Aorta (tissue), 5 donors: ENCODE measurements at places on chromosomes 3 and 15.

DNA sequence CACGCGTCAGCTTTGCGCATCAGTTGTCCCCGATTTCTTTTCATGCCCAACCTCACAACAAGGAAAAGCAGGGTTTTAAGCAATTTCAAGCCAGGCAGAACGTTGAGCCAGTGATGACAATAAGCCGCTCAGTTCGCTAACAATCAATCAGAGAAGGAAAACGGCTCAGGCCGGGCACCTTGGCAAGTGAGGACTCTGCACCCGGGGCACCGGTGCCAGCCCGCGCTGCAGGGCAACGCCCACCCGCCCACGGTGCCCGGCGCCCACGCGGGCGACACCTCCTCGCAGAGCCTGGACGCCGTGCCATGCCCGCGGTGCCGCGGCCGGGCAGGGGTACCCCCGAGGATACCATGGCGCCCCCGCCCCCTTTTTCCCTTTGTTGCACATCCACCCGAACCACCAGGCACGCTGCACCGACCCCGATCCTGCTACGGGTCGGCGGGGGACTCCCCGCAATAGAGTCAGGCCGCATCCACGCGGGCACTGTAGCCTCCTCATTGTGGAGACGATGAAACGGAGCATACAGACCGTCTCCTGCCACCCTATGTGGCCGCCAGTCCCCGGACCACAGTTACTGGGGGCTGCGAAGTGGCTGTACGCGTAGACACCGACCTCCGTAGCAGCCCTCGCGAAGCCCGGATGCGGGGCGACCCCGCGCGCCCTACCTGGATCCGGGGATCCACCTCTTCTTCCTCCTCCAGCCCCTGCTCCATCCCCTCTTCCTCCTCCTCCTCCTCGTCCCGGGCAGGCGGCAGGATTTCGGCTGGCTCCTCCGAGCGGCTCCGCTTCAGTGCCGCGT, 581 bp downstream of the SH3BP5 start:
- peak; percentile 84 for DNase-seq

DNA sequence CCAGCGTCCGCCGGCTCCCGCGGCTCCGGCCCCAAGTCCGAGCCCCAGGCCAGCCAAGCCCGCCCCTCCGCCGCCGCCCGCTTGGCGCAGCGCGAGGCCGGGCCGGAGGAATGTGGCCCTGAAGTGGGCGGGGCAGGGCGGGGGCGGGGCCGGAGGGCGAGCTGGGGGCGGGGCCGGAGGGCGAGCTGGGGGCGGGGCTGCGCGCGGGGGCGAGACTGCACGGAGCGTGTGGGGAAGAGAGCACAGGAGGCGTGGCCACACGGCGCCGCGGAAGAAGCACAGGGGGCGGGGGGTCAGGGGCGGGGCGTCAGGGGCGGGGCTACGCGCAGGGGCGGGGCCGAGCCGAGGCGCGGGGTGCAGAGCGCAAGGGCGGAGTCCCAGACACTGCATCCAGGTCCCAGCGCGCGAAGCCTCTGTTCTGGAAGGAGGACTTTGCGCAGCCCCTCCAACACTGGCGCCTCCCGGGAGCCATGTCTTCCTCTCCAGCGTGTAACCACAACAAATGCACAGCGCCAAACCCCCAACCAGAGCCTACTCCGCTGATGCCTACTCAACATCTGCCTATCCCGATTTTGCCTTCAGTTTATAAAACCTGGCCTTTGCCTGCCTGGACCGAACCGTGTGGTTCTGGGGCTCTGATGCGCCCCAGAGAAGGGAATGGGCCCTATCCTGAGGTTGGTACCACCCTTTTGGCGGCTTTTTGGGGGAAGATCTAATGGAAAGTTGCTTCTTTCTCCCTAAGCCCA, 105.5 kb downstream of the IQSEC1 start:
- peak; percentile 94 for DNase-seq

DNA sequence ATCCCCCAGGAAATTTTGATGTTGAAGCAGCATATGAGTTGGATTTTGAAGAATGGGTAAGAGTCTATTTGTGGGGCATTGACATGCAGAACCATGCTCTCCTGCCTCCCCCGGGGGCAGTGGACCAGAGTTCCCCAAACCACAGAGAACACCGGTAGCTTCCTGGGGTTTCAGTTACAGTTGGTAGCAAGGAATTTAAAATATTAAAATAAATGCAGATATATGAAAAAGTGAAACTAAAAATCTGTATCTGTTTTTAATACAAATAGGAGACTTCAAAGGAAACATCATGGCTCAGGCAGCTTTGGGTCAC, 37.4 kb downstream of the SLC9A9 start:
- no peak for DNase-seq

DNA sequence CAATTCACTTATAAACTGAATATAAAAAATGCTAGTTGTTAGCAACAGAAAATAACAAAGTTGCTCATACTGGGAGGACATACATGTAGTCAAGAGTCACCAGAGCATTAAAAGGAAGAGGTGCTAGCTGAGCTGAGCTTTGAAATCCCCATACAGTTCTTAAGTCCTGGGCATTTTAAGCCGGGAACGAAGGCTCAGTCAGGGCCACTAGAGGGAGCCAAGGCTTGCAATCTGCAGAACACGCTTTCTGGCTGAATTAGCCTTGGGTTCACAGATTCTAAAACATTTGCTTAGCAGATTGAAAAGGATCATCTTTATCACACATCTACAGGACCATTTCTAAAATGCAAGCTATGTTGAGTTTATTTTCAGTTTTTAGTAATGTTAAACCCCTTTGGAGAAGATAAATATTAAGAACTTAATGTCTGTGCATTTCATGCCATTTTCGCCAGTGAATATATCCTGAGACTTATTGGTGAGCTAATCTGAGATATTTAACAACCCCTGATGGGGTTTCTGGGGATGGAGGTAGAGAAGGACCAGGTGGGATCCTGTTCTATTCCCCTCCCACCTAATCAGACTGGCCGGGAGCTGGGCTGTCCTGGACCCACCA, 26.3 kb upstream of the MNS1 start:
- peak; percentile 74 for DNase-seq

GRCh38 chr3:82048711-82049110, 287.3 kb upstream of the GBE1 start:
- no peak for DNase-seq

DNA sequence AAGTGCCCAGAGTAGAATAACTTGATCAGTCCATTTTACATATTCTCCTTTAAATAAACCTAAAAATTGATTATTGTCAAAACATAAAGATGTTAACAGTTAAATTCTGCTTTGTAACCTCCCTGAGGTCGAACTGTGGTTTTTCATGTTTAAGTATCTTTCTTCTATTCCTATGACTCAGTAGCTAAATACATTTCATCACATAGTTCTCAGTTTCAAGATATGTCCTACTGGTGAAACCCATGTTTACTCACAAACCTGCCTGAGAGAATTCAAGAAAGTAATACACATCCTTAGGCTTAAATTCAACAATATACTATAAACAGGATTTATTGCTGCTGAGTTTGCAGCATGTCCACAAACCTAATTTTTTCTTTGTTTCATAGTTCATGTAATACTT, 692.9 kb downstream of the ZPLD1 start:
- DNase-seq, result no peak

- no peak for DNase-seq
Measured at GRCh38 chr15:40750885-40751284, 4.2 kb downstream of the RMDN3 start.

GRCh38 chr15:99951511-99951910, 218.3 kb upstream of the LYSMD4 start:
- DNase-seq, result no peak

DNA sequence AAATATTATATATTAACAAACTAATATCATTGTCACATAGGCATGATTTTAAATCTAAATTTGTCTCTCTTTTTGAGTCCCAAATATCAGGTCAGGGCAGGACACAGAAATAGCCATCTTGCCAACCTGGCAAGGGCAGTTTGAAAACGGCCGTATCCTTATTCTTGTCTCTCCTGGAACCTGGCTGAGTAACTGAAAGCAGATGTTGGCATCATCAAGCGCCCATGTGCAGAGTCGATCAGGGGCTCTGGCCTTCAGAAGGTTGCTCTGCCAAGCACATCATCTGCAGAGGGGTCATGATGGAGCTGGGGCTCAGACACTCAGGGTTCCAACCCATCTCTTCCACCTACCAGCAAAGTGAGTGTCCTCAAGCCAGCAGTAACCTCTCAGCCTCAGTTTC, 55.2 kb upstream of the OCA2 start:
- DNase-seq, result no peak

DNA sequence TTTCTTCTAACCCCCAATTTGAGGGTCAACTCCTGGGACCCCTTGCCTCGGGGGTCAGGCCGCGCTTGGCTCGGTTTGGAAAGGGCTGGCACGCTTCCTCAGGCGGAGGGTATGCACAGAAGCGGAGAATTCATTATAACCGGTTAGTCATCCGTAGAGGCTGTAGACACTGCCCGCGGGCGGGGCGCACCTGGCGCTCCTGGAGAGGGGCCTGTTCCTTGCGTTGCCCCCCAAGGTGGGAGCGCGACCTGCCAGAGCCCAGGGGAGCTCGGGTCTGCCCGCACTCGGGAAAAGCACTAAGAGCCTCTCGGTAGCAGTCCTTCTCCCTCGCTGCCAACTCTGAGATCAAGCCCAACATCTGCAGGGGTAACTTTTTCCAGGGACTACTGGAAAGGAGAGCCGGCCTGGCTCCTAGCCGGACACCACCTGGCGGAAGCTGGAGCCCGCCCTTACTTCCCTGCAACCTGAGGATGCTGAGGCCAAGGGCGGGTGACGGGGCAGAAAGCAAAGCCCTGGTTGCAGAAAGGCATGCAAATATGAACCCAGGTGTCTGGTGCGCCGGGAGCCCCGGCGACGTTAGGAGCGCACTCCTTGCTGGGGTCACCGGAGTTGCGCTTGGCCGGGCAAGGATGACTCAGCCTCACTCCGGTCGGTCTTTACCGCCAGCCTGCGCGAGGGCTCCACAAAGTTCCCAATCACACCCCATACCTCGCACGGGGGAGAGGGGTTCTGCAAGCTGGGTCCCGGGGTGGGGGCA, 1.5 kb upstream of the CACNA2D3 start:
- no peak for DNase-seq

DNA sequence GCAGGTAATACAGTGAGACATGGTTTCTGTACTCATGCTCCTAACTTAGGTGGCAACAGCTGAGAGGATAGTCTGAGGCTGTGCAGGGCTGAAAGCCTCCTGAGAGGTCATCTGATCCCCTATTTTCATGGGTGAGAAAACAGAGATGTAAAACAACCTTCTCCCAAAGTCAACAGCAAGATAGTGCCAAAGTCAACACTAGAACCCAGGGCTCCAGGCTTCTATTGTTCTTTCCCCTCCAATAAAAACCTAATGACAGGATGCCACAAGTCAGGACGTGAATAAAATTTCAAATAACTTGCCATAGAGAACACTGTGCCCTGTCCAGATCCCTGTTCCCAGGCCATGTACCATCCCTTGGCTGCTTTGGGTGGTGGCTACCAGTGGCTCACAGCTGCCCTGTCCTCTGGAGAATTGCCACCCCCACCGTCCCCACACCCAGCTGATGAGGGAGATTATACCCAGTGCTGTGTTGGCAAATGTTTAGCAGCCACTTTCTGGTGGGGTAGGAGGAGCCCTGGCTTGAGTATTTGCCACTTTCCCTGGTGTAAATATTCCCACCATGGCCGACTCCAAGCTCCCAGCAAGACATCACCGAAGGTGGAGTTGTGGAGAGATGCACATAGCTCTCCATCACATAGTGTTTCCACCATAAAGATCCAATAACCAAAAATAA, 54.8 kb downstream of the SRGAP3 start:
- DNase-seq, result no peak

DNA sequence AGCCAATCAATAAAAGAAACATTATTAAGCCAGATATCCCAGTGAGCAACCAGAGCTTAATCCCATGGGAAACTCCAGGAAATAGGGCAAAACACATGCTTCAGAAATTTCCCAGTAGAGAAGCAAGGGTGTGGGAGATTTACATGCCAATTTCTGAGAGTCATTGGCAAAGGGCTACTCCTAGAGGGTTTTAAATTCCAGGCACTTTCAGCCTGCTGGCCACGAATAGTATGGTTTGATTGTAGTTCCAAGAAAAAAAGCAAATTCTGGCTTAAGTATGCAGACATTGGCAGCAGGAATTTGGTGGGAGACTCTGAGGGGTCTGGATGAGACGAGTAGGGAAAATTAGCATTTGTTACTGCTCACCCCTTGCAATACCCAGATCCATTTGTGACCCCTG, 402.1 kb upstream of the SUCLG2 start:
- no peak for DNase-seq

GRCh38 chr3:10747341-10747740, 68.7 kb upstream of the SLC6A11 start:
- no peak for DNase-seq

GRCh38 chr3:187913617-187914033, 168.4 kb upstream of the BCL6 start:
- no peak for DNase-seq

GRCh38 chr3:184018424-184018973, 815 bp upstream of the ABCC5 start:
- no peak for DNase-seq

GRCh38 chr3:99066863-99067262, 165.4 kb upstream of the DCBLD2 start:
- DNase-seq, result no peak

- no peak for DNase-seq
Measured at GRCh38 chr15:41925086-41925608, 31.3 kb upstream of the SPTBN5 start.

GRCh38 chr3:98957681-98958080, 56.2 kb upstream of the DCBLD2 start:
- DNase-seq, result no peak

DNA sequence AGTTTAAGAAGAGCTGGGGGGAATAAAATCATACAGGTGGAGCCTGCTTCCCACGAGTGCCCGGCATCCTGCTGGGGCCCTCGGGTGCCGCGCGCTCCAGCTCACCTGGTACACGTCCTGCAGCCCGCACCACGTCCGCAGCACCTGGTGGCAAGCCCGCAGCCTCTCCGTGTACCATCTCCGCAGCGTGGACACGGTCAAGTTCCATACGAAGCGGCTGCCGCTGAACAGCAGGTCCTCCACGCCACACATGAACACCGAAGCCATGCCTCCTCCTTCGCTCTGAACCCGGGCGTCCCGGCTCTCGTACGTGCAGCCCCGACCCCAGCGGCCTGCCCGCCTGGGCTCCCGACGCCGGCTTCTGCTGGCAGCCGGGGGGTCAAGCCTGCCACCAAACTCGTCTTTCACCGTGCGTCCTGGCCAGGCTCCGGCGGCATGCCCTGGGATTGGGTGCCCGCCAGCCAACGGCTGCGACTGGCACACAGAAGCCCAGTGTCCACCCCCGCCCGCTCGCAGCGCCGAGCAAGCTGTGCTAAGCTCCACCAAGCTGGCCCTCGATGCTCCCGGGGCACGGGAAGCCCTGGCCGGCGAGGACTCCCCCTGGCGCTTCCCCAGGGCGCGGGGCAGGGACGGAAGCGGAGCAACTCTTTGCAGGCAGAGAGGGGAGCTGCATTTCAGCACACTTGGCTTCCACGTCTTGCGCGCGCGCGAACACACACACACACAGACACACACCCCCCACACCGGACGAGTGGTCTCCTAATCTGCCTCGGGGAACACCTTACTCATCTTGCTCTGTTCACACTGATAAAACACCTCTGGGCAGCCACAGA, at the start of gene FRMD4B:
Gene FRMD4B (minus strand): TSS at position 366 of the 833 bp plus-strand sequence. CDS start 99 bp downstream, at position 267.
- peak; percentile 90 for DNase-seq

GRCh38 chr15:99006146-99006545, 1.4 kb downstream of the PGPEP1L start:
- DNase-seq, result no peak

- DNase-seq, result no peak
Measured at GRCh38 chr3:175601521-175601920, 742.4 kb downstream of the NAALADL2 start.

GRCh38 chr3:147757866-147758265, 348.7 kb downstream of the ZIC1 start:
- DNase-seq, result no peak

GRCh38 chr15:95742836-95743235, 587.7 kb upstream of the NR2F2 start:
- no peak for DNase-seq

- DNase-seq, result no peak
Measured at GRCh38 chr3:162765524-162765923, 1268.9 kb downstream of the OTOL1 start.
